NCI-H446 (cell line): ENCODE measurements at places on chromosomes 2 and 18.

GRCh38 chr2:158676295-158676694 is 118.8 kb upstream of the DAPL1 start:
- no peak for DNase-seq

DNA sequence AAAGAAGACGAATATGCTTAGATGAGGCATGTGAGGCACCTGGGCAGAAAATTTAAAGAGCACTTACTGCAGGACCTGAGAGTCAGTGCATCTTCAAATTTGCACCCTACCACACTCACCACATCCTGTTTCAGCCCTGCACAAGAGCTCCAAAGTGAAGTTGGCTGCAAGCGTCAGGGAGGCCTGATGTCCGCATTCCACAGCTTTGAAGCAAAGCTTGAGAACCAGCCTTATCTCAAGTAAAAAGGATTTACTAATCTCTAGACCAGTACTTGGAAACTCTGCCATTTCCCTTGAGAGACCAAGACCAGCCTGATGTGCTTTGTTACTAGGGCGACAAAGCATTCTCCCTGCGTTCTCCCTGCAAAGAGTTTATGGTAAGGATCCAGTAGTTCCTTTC is 3.4 kb upstream of the ASNSD1 start:
- no peak for DNase-seq

DNA sequence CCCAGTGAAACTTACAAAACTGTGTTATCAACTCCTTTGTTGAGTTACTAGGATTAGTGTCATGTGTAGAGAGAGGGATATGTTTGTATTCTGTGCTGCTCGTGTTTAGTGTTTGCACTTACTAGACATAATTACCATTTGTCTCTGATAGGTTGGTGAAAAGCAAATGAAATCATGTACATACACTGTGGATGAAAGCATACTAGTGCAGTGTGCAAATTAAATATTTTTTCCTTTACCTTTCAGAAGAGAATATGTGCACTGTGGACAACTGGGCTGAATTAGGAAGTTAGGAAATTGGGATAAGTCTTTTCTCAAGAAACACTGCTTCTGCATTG is 1.2 kb downstream of the KIAA1328 start:
- no peak for DNase-seq

DNA sequence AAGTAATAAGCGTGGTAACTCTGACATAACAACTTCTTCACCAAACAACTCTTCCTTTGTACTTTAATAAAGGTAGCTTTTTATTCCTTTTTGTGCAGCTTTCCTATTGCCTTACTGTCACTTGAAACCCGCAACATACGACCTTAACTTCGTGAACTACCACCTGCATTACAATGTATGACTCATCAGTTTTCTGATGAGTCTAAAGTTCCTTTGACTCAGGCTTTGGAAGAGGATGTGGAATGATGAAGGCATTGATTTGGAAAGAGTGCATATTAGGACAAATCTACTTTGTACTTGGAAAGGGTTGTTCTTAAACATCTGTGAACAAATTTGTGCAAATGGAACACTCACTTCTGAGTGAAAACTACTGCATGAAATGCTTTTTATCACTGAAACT is 1012.1 kb downstream of the TMEM182 start:
- no peak for DNase-seq

DNA sequence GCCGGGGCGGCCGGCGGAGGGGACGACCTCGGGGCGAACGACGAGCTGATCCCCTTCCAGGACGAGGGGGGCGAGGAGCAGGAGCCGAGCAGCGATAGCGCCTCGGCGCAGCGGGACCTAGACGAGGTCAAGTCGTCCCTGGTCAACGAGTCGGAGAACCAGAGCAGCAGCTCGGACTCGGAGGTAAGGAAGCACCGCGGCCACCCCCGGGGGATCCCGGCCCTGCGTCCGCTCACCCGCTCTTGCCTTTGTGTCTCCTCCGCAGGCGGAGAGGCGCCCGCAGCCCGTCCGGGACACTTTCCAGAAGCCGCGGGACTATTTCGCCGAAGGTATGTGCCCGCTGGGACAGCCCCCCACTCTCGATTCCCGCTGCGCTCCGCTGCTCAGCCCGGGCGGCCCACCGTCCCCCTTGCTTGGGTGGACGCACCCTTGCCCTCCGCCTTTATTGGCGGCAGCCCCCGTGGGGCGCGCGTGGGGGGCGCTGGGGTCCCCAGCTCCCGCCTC is 611 bp downstream of the TCF7L1 start:
- DNase-seq = no peak

- no peak for DNase-seq
These were observed 65.0 kb upstream of the L3MBTL4 start for GRCh38 chr18:6479699-6480098.

GRCh38 chr2:179238027-179238426 is 26.6 kb downstream of the SESTD1 start:
- DNase-seq = no peak

DNA sequence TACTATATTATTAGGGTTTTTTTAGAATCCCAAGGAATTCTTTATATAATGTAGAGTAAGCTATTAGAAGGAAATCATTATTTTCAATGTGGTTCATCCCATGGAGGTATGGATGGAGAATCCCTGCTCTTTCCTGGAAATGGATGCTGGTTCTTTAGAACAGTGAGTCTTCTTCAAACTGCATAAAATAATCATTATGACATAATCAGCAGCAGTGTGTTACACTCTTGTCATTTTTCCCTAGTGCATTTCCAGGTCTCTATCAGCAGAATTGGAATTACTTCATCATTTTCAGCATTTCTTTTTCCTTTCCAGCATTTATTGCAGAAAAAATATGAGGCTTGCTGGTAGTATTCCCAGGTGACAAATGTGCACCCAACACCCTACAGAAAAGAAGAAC is 168.1 kb downstream of the ETAA1 start:
- no peak for DNase-seq

DNA sequence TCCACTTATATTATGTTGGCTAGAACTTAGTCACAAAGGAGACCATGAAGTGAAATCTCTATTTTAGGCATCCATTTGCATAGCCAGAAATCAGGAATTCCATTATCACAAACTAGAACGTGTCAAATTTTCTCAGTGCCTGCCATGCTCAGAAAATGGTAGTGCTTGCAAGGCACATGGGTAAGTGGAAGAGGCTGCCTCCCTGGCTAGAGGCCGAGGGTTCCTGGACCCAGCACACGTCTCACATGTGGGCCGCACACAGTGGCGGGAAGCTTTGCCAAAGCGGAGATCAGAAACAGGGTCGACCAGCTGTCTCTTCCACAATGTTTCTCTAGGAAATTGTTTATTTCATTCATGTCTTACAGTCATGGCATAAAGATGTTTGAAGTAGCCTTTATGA is 42.3 kb downstream of the TRAF3IP1 start:
- DNase-seq = peak; percentile 84

- DNase-seq = no peak
These were observed 850.4 kb downstream of the GALR1 start for GRCh38 chr18:78099979-78100588.

DNA sequence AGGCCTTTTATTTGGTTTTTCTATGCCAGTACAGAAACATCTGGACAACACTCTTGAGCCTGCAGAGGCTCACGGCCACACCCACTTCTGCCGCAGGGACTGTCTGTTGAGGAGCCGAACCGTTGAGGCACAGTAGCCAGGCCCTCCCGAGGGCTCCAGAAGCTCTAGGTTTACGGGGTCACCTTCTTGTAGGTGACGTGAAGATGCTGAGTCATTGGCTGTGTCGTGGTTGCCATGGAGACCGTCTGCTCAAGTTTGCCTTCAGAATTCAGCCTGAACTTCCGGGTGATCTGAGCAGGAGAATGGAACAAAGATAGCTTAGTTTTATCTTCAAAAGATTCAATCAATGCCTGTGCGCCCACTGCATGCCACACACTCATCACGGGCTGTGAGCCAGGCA is 25.9 kb downstream of the BOK start:
- DNase-seq = no peak

- DNase-seq = no peak
These were observed 88.7 kb upstream of the CXCR4 start for GRCh38 chr2:136206613-136207012.

- DNase-seq = no peak
These were observed 40.0 kb upstream of the EPG5 start for GRCh38 chr18:46007165-46007564.

- no peak for DNase-seq
These were observed 147.5 kb downstream of the RTN4 start for GRCh38 chr2:54902763-54903162.

DNA sequence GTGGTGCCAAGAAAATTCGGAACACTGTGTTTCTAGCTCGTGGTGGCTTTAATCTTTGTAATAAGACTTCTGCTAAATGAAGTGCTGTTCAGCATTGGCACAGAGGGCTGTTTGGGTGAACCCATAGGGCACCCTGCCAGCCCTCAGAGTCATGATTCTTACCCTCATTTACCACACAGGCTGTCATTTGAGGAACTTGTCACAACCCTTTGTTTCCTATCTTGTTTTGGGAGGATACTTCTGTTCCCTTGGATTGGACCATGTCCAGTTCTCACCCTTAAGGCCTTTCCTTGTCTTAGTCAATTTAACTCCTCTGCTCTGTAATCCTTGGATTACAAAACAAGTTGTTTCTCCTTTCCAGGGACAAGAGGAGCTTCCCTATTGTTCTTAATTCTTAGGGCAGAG is 225.7 kb downstream of the MTX2 start:
- DNase-seq = no peak

- no peak for DNase-seq
These were observed 5.5 kb upstream of the SRD5A2 start for GRCh38 chr2:31586230-31586629.

GRCh38 chr2:37061013-37061711 is 23.0 kb downstream of the HEATR5B start:
- DNase-seq = no peak

DNA sequence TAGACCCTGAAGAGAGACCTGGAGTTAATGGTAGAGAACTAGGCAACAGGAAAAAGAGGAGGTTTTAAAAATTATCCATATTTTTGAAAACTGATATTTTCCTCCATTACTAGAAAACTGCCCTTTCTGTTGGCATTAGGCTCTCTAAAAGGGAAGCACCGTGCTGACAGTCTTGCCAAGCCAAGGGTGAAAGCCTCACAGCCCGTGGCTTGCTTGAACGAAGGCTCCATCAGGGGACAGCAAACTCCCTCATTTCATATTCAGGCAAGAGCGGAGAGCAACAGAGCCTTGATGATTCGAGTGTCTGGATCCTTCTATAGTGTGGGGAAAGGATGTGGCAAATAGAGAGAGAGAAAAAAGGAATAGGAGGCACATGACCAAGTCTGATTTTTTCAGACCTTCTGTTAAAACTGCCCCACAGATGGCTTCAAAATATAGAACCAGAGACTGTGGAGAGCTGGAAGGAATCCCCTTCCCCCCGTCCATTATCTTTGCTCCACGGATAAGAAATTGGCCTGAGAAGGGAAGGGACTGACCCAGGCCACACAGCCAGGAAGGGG is 67.0 kb downstream of the CACNB4 start:
- DNase-seq = no peak

DNA sequence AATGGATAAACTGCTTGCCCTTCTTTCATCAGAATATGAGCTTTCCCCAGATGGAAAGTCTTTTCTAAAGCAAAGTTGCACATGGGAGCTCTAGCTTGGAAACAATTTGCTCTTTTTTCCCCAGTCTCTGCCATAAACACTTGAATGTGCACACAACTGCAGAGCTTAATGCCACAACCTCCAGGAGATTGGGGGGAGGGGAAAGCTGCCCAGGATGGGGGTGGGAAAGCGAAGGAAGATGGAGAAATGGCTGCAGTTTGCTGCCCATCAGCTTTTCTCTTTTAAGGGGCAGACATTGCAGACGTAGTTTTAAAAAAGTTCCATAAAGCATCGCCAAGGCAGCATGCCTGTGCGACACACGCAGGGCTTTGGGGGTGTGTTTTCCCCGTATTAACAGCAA is 1.5 kb downstream of the ACKR3 start:
- no peak for DNase-seq

DNA sequence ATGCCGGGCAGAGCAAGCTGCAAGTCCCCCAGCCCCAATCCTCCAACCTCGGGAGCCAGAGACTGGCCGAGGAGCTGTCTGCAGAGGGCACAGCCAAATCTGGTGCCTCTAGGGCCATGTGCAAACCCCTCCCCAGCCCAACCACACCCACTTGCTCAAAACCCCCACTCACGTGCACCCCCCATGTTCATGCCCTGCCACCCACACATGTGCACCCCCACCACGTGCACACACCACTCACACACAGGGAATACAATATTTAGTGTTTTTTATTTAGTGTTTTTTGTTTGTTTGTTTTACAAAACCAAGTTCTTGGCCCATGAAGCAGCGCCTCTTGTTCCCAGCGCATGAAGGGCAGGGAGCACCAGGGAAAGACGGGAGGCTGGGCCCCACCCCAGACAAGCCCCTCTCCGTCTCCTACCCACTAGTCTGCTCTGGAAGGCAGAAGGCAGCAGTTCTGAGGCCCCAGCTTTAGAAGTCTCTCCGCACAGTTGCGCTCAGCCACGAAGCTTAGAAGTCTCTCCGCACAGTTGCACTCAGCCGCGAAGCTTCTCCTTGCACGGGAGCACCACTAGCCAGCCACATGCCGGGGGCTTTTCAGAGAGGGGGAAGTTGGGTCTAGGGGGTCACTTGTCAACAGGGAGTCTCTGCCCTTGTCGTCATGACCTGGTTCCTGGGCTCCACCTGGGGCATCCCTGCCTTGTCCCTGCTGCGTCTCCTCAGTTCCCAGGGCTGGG is 276.1 kb upstream of the HDAC4 start:
- no peak for DNase-seq

DNA sequence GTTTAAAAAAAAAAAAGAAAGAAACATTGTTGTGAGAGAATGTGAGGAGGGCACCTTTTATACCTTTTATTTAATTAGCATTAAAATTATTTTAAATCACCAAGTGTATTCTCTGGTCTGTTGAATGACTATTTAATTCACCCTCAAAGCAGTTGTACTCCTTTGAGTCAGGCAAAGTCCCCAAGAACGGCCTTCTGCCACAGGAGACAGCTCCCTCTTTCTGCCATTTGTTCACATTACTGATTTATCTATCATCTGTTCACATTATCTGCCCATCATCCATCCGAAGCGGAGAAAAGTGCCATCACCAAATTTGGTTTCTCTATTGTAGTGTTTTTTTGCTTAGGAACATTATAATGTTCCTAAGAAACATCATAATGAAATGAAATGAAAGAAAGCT is 240.7 kb upstream of the DPP10 start:
- DNase-seq = no peak

DNA sequence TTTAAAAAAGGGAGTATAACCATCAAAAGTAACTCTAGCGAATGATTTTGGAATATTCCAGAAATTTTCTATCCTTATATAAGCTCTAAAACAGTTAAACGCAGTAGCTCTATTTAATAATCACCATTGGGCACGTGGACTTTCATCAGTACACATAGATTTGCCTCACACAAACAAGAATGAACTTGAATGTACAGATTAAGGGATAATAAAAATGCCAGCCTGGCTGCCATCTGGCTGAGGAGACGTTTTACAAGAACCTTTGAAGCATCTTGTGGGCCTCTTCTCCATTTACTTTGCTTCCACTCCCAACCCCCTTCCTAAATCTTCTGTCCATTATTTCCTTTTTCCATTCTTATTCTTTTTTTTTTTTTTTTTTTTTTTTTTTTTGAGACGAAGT is 47.2 kb downstream of the AGAP1 start:
- no peak for DNase-seq

GRCh38 chr2:1766851-1767811 is 22.8 kb upstream of the PXDN start:
- no peak for DNase-seq
